ENCODE measurements at places on chromosomes 4 and X.

DNA sequence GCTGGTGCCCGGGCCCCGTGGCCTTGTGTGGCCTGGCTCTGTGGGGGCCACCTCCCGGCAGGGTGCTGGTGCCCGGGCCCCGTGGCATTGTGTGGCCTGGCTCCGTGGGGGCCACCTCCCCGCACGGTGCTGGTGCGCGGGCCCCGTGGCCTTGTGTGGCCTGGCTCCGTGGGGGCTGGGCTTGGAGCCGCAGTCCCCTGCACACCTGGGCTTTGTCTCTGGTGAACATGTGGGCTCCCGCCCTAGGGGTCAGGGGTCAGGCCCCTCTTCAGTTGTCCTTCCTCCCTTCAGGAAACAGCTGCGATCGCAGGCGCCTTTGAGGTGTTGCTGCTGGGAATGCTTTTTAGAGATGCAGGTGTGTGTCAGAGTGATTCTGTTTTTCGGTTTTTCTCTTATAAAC lies 17.2 kb downstream of the UVSSA start:
- DNase-seq = no peak

DNA sequence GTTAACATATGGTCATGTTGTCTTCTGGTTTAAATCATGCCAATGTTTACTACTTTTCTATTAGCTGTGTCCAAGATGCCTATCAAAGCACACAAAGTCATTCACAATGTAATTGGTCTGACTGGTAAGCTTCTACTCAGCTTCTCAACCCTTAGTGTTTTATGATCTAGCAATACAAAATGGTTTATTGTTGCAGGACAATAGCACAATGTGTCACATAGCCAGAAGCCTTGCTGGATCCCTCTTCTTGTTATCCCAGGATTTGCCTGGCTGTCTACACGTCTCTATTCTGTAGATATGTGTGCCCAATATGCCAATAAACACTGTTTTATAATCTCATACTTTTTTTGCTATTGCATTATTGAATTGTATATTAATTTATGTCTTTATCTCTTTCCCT lies 1111.0 kb upstream of the AGA start:
- DNase-seq = no peak

DNA sequence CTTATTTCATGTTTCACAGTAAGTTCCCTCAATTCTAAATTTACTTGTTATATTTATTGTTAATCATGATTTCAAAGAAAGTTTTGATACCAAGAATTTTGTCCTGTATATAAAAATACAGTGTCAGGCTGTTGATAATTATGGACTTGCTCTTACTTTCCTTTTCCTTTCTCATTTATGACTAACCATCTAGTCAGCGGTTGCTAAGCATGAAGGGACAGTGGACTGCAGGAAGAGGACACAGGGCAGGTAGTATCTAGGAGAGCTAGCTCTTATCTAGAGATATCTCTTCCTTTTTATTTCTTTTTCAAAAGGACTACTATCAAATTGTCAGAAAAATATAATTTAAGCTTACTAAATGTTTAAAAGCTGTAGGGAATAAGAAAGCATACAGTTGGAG lies 1.6 kb downstream of the OPRPN start:
- no peak for DNase-seq

DNA sequence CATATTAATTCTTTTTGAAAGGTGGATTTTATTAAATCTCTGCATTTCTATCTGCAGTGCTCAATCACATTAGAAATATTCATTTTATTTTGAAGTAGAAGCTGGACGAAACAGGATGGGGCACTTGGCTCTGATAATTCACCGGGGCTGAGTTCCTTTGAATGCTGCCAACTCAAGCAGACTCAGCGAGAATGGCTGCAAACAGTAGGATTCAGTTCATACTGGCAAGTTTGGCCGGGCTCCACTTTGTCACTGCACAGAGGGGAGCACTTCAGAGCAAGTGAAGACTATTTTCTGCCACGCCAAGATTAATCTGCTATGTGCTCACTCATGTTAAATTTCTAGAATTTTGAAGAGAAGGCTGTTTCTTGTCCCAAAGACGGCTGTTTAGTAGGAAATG lies 30.7 kb upstream of the KLHL8 start:
- no peak for DNase-seq

- peak; percentile 20 for DNase-seq
Observed at GRCh38 chrX:110743679-110744340, 51.8 kb downstream of the CHRDL1 start.

- no peak for DNase-seq
Observed at GRCh38 chrX:25016361-25016671, 551 bp upstream of the ARX start.

DNA sequence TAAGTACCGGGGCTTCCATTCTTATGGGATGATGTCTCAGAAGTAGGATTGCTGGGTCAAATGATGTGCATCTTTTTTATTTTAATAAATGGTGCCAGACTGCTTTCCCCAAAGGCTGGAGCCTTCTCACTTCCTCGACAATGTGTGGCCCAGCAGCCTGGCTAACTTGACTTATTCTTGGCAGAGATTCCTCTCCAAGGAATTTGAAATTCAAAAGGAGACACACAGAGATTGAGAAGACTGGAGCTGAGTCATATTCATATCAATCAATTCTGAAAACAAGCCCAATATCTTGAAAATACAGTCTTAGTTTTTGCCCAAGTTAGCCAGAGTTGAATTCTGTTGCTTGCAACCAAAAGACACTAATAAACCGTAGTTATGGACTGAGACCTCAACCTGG lies 10.8 kb upstream of the PJA1 start:
- no peak for DNase-seq

- DNase-seq = no peak
Observed at GRCh38 chrX:134753718-134754008, 95.4 kb upstream of the PLAC1 start.

GRCh38 chr4:111546881-111547280 lies 598.4 kb upstream of the FAM241A start:
- DNase-seq = no peak

GRCh38 chr4:181468451-181468850 lies 774.8 kb upstream of the TENM3 start:
- DNase-seq = no peak

GRCh38 chr4:41878170-41878969 lies 56.9 kb upstream of the TMEM33 start:
- DNase-seq = no peak

DNA sequence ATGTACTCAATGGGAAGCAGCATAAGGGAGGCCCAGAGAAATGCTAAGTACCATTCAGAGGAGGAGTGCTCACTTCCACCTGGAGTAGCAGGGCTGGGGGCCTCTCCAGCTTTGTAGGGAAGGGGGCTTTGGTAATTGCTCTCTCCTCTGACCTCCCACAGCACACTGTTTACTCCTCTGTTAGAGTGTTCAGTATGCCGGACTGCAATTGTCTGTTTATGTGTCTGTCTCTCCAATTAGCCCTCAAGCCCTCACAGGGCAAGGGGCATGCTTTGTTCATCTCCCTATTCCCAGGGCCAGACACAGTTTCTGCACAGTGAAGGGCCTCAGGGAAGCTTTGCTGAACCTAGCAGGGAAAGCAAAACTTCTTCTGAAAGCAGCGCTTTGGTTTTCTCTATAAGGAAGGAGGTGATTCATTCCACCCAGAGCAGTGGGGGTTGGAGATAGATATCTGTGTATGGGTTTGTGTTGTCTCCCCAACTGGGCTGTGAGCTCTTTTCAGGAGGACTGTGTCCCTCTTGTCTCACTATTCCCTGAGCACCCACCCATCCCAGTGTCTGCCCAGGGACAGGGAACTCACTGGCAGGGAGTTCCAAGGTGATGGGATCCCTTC lies 50.0 kb upstream of the VMA21 start:
- no peak for DNase-seq

DNA sequence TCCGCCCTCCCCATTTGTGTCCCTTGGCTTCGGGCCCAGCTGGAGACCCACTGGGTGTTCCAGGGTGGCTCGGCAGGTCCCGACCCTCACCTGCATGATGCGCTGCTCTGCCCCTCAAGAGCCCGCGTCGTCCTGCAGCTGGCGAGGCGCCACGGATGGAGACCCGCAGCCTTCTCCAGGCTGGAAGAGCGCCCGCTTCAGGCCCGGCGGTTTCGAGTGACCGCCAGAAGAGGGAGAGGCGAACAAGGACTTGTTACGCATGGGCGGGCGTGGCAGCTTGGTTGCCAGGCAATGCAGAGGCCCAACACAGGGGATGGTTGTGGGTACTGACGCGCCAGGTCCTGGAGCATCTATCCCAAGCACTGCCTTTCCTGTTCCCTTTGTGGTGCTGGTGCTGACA lies at the start of gene PDCL2:
Gene PDCL2, minus strand, starts transcription at position 232 of the 400 bp plus-strand sequence. Its CDS starts 136 bp downstream, at position 96.
- DNase-seq = no peak

DNA sequence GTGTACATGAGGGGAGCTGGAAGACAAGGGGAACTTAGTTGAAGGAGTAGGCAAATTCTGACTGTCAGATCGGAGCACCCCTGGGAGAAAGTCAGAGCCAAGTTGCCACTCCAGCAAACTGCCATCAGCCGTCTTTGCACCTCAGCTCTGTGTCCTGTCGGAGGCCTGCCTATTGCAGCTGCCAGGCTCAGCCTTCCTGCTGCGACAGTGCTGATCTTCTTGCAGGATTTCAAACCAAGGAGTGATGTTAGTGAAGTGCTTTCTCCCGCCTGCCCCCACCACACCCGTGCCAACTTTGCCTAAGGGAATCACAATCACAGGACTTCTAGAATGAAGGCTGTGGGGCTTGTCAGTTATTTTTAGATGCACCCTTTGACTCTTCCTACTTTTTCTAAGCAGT lies 185.3 kb downstream of the KIT start:
- no peak for DNase-seq

GRCh38 chrX:107769581-107770317 lies 5.8 kb downstream of the TSC22D3 start:
- no peak for DNase-seq

GRCh38 chrX:18677161-18677869 lies 5.4 kb upstream of the RS1 start:
- no peak for DNase-seq

GRCh38 chrX:87727620-87728019 lies 210.0 kb downstream of the KLHL4 start:
- DNase-seq = no peak

GRCh38 chr4:155762334-155762733 lies 3.5 kb downstream of the GUCY1B1 start:
- DNase-seq = no peak

DNA sequence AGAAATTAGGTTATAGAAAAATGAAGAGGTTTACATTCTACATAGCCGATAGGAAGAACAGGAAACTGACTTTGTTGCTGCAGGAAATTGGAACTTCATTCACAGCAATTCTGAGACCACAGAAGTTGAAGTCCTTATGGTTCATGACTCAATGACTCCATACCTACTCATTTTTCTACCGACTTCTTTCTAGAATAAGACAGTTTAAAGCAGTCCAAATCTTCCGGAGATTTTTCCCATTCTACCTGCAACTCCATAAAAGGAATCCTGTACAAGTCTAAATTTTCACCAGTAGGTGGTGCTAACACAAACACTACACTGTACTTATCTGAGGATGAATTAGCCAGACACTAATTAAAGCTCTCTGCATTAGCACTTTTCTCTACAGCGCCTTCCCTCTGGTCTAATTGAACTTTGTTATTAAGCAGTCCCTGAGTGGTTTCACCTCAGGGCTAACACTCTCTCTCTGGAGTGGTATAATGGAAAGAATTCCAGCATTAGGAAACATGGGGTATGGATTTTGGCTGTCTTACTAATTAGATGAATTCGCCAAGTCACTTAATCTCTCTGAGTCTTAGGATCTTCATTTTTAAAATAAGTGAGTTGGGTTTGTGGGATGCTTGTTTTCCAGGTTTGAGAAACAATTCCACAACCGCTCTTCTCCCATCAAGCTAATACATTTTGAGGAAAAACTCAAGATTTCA lies 167.9 kb downstream of the SMIM20 start:
- no peak for DNase-seq

DNA sequence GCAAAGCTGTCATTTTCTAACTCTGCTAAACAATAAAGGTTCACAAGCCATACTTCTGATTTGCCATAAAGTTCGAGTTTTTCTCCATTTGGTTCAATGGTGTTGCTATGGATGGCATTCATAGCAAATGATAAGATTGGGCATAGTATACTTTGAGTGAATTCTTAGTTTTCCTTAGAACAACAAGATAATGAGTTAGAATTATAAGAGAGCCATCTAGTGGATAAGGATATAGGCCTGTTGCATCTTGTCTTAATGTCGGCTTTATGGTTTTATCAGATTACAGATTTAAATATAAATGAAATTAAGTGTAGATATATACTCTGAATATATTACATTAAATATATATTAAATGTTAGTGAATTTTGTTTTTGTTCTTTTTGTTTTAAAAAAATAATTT lies 644.6 kb downstream of the IL1RAPL1 start:
- no peak for DNase-seq

DNA sequence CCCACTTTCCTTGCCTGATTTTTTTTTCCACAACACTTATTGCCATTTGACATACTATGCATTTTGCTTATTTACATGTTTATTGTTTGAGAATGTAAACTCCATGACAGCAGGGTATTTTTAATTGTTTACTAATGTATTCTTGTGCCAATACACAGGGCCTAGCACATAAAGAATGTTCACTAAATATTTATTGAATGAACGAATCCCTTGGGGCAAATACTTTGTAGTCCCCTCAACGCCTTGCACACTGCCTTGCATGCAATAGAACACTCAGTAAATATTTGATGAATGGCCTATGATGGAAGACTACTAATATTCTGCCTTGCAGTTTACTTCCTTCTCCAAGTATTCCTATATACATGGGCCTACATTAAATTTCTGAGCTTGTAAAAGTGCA lies 1.4 kb upstream of the PRPS1 start:
- DNase-seq = no peak

GRCh38 chr4:105504744-105505143 lies 30.9 kb upstream of the PPA2 start:
- no peak for DNase-seq

DNA sequence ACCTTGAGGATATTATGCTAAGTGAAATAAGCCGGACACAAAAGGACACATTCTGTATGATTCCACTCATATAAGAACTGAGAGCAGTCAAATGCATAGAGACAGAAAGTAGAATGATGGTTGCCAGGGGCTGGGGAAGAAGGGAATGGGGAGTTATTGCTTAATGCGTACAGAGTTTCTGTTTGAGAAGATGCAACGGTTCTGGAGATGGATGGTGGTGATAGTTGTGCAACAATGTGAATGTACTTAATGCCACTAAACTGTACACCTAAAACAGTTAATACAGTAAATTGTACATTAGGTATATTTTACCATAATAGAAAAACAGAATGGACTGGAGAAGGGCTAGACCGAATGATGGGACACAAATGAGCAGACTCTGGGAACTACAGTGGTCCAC lies 15.8 kb downstream of the MAOB start:
- no peak for DNase-seq

GRCh38 chr4:139740121-139740520 lies 74.5 kb downstream of the MGST2 start:
- DNase-seq = no peak

GRCh38 chr4:3339577-3339976 lies 46.8 kb downstream of the RGS12 start:
- DNase-seq = no peak

- DNase-seq = no peak
Observed at GRCh38 chr4:109599046-109599652, 39.1 kb downstream of the MCUB start.

Measured in stromal cell of bone marrow (primary cell).